ENCODE measurements at places on chromosomes 7 and 10.

GRCh38 chr10:33212061-33212748 lies 122.3 kb downstream of the NRP1 start:
- no peak for DNase-seq

DNA sequence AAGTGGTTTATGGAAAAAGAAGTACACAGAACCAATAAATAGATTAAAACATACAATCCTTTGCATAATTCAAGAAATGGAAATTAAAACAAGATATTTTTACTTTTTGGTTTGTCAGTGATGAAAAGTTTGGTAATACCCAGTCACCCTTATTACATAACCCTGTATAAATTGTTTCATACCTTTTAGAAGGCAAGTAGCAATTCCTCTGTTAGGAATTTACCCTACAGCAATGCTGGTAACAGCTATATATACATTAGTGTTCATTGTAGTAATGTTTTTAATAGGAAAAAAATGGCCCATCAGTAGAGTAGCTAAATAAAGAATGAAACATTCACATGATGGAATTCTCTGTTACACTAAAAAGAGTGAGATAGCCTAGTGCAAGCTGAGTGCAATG lies 42.7 kb downstream of the PTPN12 start:
- DNase-seq, result no peak

DNA sequence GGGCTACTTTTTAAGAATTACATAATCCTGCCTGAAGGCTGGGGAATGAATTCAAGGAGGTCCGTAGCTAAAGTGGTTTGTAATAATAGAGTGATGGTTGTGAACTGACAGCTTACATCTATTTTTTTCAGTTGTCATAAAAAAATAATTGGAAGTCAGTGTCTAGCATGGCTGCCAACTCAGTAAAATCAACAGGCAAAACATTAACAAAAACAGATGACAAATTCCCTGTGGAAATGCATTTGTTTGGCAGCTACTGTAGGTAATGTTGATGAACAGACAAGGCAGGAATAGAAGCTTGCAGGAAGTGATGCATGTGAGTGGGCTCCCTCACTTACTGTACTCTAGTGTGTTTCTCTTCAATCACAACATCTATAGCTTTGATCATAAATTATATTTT lies 766.0 kb upstream of the POT1 start:
- no peak for DNase-seq

GRCh38 chr7:45001138-45001694 lies 1.2 kb downstream of the CCM2 start:
- peak; percentile 32 for DNase-seq

- no peak for DNase-seq
Observed at GRCh38 chr7:32535162-32535702, 39.9 kb downstream of the AVL9 start.

DNA sequence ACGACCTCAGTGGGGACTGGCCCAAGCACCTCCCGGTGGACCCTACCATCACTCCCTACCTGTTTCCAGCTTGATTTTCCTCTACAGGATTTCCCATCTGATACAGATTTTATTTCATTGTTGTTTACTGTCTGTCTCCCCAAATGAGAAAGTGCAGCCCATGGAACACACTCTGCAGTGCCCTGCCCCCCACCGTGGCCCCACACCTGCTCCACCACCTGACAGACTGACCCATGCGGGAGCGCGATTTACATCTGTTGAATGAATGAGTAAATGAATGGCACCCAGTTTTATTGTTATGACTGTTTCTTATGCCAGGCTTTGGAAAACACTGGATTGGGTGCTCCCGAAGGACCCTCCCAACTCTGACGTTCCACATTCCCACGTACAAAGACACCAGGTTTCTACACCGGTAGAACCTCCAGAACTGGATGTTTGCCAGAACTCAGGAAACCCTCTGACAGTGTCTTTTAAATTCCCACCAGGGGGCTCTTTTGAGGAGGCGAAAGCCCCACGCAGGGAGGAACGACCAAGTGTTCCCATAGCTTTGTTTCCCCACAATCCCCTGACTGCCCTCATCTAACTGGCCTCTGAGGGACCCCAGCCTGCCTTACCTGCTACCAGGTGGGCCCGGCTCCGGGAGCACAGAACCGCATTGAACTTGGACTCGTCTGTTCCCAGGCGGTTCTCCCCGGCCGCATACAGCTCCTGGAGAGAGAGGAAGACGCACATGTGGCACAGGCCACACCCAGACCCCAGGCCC lies 29.0 kb downstream of the PLAC9 start:
- DNase-seq, result no peak

GRCh38 chr10:57952741-57953140 lies 315.0 kb downstream of the IPMK start:
- DNase-seq, result no peak

- DNase-seq, result peak; percentile 54
Observed at GRCh38 chr10:110610308-110610774, 33.8 kb upstream of the RBM20 start.

DNA sequence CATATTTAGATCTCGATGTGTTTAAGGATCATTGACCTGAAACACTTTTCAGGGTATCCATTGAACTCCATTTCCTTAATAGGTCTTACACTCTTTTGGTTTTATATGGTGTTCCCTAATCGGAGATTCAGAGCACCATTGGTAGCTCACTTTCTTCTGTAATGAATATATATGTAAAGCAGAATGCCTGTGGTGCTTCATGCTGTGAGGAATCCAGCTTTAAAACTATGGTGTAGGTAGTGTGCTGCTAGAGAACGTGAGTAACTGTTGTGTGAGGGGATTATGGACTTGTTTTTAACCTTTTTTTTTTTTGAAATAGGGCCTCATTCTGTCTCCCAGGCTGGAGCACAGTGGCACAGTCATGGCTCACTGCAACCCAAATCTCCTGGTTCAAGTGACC lies 376.9 kb upstream of the LRGUK start:
- DNase-seq, result no peak

DNA sequence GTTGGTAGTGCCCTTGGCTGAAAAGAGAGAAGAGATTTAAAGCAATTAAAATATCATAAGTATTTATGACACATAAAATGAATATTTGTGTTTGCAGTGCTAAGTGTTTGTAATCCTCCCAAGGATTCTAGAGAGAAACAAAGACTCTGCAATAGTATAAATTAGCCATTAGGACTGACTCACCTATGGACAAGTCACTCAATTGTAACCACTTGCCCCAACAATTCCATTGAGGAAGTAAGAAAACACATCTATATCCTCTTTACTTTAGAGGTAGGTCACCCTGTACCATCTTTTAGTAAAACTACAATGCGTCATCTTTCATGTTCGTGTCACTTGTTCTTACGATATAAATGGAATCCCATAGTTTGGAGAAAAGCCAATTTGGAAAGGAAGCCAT lies 85.7 kb upstream of the INHBA start:
- DNase-seq, result no peak

DNA sequence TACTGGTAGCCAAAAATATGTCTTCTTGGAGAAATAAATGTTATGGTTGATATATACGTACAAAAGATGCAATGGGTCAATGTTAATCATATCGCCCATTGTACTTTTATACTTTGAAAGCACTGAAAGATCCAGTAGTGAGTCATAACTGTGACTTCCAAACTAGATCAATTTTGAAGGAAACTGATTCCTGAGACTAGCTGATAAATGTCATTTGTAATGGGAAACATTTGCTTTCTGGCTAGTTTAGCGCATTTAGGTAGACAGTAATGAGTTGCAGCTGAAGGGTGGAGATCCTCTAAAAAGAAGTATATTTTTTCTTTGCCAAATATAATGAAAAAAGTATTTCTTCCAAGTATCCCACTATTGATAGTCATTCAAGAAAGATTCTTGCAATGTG lies 53.5 kb upstream of the ARHGAP21 start:
- DNase-seq, result no peak
